ENCODE measurements at places on chromosomes 1 and 21.
A peak's percentile ranks its signal among the peaks of the same experiment; 100 is the strongest.

DNA sequence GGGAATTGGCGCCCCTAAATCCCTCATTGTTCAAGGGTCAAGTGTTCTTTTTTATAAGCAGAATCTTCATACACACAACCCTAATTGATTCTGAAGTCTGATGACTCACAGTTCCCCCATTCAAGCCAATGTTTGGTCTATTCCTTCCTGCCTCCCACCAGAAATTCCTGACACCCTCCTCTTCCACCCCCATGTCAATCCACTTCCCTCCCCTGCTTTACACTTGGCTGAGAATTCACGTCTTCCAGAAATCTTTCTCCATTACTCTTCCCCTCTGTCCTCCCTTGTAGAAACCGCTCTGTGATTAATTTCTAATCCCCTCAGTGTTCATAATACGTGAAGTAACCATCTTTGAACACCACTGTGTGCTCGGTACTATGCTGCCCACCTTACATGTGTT, 76.2 kb upstream of the CD34 start:
- DNase-seq: no peak

DNA sequence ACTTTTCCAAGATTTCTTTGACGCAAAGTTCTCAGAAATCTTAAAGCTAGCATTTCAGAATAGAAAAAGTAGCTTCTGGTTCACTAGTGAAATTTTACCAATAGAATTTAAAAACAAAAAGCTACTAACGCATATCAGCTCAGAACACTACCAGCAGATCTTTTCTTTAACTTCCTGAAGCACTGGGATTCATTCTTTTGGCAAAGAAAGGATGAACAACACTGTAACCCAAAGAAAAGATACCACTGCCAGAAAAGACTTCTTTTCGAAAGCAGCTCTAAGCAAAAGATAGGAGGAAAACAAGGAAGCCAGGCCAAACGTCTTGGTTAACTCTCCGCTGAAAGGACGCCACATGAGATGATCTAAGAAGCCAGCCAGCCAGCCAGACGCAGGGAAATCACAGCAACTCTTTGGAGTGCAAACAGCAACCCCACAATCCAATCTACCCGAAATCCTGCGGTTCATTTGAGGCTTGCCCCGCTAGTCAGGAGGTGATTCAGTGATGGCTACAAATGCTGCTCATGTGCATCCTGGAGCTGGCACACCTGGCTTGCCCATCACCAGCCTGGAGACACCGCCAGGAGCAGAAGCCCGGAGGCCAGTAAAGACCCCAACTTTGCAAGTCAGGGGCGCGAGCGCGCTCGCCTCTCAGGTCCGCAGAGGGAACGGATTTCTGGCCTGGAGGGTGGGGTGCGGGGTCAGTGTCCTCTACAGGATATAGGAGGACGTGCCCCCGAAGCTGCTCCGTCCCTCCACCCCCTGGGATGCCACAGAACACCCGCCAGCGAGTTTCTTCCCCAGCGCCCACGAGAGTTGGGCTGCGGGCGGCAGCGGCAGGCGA, 812 bp downstream of the NBPF1 start:
- DNase-seq: no peak

DNA sequence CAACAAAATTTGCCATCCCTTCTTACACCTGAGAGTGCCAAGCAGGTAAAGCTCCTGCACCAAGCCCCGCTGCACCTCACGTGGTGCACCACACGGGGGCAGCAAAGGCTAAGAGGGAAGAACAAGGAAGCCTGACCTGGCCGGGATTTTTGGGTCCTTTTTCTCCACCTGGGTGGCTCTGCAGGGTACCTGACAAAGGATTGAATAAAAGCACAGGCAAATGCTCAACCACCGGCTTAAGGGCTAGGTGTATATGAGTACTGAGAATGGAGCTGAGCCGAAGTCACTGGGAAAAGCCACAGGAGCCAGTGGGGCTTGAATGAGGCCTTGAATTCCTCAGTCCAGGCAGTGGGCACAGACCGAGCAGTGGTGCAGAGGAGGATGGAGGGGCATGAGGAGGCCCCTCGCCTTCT, 36.4 kb downstream of the ZNF697 start:
- DNase-seq: no peak

- no peak for DNase-seq
Observed at GRCh38 chr1:42747125-42747524, 7.1 kb upstream of the CLDN19 start.

GRCh38 chr1:21157054-21157453, 19.6 kb downstream of the EIF4G3 start:
- no peak for DNase-seq

- DNase-seq: no peak
Observed at GRCh38 chr1:88528792-88529191, 155.3 kb upstream of the PKN2 start.

DNA sequence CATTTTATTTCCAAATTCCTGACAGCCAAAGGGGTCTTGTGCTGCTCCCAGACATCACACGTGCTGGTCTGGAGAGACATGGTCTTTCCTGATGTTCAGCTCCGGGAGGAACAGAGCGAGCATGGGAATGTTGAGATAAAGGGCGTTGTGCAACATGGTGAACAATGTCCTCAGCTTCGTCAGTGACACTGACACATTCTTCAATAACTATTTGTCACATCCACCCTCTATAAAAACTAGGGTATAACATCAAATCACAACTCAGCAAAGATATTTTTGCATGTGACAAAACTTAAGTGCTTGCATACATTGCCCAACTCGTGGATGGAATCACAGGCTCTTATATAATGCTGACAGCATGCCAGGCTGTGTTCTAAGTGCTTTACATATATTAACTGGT, 42.4 kb upstream of the GRHL3 start:
- DNase-seq: no peak

DNA sequence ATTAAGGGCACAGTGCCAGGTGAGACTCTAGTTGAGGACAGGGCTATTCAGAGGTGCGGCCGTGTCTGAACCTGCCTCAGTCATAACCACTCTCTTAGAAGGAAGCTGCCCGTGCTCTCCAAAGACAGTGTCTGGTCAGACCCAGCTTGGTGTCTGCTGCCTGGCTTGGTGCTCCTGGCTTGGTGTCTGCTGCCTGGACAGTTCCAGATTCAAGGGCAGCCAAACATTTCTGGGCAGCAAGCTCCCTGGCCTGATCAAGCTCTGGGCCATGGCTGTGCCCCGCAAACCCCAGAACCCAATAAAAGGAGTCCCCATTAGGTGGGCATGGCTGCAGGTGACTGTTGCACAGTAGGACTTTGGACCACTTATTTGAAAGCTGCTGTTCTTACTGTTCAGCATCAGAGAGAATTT, 27.7 kb downstream of the NEK2 start:
- no peak for DNase-seq

GRCh38 chr1:32954168-32954567, 10.4 kb downstream of the RNF19B start:
- no peak for DNase-seq

- peak; percentile 72 for DNase-seq
Observed at GRCh38 chr1:214019499-214019898, 31.7 kb downstream of the PROX1 start.

DNA sequence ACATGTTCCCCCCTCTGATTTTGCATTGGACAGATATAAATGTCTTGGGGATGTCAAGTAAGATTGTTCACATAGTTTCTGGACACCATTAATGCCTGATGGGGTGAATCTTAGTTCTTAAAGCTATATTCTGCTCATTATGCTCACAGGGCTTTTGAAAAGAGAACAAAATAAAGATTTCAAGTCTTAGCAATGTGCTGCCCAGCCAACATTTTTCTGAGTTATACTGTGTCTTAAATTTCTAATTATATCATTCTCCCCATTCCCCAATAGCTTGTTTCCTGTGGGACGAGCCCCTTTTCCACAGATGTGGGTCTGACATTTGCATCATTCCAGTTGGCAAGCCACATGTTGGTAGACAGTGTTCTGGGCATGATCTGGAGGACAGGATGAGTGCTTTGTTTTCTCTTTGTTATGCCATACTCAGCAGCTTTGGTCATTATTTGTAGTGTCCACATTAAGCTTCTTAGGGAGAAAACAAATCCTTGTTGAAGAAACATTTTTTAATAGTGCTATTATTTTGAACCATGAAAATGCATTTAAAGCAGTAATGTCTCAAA, 32.8 kb downstream of the MTARC1 start:
- no peak for DNase-seq

GRCh38 chr1:36083219-36083618, 675 bp upstream of the TEKT2 start:
- DNase-seq: no peak

- no peak for DNase-seq
Observed at GRCh38 chr1:118661769-118662320, 326.3 kb downstream of the TBX15 start.

DNA sequence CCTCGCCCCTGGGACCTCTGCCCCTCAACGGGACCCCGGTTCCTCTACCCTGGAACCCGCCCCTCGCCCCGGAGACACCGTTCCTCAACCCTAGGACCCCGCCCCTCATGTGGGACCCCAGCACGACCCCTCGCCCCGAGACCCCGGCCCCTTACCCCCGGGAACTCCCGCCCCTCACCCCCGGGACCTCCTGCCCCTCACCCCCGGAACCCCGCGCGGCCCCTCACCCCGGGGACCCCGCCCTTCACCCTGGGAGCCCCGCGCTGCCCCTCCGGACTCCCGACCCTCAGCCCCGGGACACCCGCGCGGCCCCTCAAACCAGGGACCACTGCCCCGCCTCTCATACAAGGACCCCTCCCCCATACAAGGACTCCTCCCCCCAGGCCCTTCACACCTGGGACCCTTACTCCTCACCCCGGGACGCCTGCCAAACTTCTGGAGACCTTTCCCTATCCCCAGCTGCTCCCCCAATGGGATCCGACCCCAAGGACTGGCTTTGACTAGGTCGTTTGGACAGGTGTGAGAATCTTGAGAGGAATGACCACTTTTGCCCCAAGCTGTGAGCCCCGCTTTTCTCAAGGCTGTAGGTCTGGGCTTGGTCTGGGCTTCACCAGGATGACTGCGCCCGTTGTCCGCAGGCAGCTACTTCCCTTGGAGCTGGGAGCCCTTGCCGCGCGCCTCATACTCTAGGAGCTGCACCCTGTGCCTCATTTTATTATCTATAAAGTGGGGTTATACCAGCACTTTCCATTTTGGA, 843 bp downstream of the DIP2A start:
- no peak for DNase-seq

DNA sequence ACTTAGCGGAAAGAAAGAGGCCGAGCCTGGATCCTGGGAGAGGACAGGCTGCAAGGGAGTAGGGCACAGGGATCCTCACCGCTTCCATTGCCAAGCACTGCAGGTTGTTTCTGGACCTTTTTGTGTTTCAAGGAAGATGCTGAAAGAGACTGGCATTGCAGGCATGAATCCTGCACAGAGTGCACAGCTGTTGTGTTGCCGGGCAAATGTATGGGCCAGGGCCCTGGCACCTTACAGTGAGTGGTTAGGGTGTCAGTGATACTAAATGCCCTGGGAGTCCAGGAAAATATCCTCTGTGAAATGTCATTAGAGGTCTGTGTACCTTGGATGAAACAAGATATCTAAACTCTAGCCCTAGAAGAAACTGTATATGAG, 145.5 kb upstream of the FGGY start:
- DNase-seq: no peak

GRCh38 chr21:27756191-27756590, 789.3 kb upstream of the ADAMTS5 start:
- DNase-seq: no peak

GRCh38 chr1:155117610-155118009, 10.1 kb upstream of the EFNA1 start:
- no peak for DNase-seq

DNA sequence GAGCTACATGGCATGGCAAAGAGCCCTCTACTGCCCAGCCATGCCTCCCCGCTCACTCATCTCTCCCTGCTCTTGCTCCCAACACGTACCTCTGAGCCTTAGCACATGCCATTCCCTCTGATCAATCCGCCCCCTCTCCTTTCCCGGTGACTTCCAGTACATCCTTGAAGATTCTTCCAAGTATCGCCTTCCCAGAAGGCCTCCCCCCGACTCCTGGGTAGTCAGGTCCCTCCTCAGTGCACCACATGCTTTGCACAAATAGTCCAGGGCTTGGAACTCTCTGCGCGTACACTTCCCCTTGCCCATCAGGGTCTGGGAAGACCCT, 77.0 kb upstream of the IFFO2 start:
- DNase-seq: no peak

GRCh38 chr1:208837242-208837641, 593.1 kb upstream of the PLXNA2 start:
- peak; percentile 56 for DNase-seq

DNA sequence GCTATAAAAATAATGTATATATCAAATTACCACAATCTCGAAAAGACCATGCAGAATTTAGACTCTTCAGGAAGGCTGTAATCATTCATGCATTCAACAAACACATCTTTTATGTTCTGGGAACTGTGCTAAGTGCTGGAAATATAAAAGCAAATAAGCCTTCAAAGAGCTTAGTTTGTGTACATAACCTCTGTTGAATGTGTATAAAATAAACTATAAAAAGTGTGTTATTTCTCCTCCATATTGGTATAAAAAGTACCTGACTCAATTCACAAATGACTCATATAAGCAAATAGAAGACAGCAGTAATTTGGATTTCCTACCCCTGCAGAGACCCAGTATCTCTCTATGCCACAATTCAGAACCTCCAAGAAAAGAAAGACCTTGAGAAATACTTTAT, 36.8 kb downstream of the RAB3GAP2 start:
- DNase-seq: peak; percentile 79

DNA sequence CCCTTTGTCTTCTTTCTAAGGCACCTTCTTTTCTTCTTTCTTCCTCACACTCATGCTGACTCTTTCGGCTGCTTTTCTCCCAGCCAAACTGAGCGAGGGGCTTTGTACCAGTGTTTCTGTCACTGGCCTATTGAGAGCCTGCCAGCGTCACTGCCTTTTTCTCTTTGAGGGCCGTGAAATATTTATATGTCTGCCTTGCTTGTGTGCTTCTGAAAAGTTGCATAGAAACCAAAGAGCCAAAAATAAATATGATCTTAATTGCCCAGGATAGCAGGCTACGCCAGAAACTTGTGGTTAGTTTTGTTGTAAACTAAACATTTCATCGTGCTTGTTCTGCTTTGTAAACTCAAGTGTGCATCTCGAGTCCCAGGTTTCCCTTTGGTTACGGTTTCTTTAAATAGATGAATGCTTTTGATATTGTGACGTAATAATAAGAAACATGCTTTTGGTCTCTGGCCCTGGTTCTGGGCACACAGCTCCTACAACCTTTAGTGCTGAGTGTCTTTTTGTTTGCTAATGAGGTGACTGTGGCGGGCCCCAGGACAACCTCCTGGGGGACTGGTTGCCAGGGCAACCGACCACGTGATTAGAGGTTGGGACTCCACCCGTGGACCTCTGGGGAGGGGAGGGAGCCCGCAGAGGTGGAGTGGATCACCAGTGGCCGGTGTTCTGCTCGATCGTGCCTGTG, 10.8 kb downstream of the SLC37A1 start:
- DNase-seq: peak; percentile 77

- DNase-seq: no peak
Observed at GRCh38 chr1:107162745-107163144, 21.9 kb downstream of the NTNG1 start.

GRCh38 chr1:17790383-17791054, 35.4 kb downstream of the ACTL8 start:
- no peak for DNase-seq

- DNase-seq: no peak
Observed at GRCh38 chr1:23444596-23445390, 20.2 kb upstream of the TCEA3 start.

Data from NCI-H2081 treated with DMSO at 0.1 percent for 48 hours (cell line).